ENCODE measurements at places on chromosomes 13 and 19.
A peak's percentile ranks its signal among the peaks of the same experiment; 100 is the strongest.

DNA sequence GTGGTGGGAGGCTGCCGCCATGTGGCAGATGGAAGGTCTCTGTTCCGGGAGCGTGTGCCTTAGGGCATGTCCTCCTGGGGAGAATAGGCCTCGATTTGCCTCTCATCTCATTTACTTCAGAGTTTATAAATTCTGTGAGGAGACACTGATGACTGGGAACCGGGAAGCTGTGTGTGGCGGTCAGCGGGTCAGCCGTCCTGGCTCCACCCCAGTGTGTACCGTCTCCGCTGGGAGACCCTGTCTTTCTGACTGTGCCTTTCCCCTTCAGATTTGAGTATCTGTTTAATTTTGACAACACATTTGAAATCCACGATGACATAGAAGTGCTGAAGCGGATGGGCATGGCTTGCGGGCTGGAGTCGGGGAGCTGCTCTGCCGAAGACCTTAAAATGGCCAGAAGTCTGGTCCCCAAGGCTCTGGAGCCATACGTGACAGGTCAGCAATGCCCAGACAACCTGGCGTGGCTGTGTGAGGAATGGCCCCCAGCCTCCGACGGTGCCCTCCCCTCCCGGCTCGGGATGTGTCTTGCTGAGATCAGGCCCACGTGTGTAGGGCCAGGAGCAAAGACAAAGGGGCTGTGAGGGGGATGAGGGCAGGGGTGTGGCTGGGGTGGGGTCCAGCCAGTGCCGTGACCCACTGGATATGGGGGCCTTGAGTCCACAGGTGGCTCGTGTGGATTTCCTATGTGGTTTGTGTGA, 21.6 kb downstream of the ATP4B start:
- peak; percentile 1 for DNase-seq

- peak; percentile 33 for DNase-seq
Observed at GRCh38 chr13:40190641-40191100, 475.8 kb downstream of the FOXO1 start.

- peak; percentile 47 for DNase-seq
Observed at GRCh38 chr19:48836089-48837017, at the start of gene HSD17B14. HSD17B14 (minus strand) TSS chr19:48836491; CDS start chr19:48836411, 80 bp downstream.

DNA sequence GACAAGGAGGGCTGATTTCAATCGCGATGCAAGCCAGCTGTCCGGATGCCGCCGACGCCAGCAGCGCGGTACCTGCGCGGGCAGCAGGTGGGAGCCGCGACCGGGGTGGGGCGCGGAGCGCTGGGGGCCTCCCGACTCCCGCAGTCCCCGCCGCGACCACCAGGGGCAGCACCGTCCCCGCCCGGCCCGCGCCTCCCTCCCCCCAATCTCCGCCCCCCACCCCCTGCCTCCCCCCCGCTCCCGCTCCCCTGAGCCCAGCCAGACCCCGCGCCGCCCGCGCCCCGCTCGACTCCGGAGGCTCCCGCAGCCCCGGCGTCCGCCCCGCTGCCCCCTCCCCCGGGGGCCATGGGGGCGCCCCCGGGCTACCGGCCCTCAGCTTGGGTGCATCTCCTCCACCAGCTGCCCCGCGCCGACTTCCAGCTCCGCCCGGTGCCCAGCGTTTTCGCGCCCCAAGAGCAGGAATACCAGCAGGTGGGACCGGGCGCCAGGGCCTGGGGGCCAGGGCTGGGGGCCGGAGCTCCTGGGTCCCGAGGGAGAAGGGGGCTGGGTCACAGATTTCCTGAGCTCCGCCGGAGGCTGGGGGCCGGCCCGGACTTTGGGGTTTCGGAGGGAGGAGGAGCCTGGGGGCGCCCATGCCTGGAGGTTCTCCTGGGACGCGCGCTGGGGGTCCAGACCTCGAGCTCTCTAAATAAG, at the start of gene TTYH1:
TSS of gene TTYH1 (plus strand) at position 257 of the 693 bp plus-strand sequence. CDS start at position 346, 89 bp downstream.
- DNase-seq, result no peak
